ENCODE measurements at places on chromosomes 12 and 14.

- DNase-seq, result no peak
Measured at GRCh38 chr12:10861366-10861765, 12.1 kb upstream of the PRR4 start.

DNA sequence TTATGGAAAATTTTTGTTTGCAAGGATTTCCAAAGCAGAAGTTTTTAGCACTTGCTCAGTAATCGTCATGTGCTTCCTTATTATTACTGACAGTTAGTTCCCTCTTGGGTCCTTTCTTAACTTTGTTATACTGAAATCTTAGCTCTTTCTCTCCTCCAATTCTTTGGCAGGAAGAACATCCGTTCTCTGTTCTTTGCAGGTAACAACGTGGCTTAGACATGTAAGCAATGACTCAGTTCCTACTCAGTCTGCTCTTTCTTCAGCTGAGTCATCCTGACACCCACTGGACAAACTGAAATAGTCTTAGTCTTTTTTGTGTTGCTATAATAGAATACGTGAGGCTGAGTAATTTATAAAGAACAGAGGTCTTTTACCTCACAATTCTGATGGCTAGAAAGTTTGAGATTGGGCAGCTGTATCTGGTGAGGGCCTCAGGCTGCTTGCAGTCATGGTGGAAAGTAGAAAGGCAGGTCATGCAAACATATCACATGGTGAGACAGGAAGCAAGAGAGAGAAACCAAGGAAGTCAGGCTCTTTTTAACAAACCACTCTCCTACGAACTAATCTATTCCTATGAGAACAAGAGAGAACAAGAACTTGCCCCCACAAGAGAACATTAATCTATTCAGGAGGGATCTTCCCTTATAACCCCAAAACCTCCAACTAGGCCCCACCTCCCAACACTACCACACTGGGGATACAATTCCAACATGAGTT lies 49.2 kb downstream of the TESPA1 start:
- peak; percentile 28 for DNase-seq

DNA sequence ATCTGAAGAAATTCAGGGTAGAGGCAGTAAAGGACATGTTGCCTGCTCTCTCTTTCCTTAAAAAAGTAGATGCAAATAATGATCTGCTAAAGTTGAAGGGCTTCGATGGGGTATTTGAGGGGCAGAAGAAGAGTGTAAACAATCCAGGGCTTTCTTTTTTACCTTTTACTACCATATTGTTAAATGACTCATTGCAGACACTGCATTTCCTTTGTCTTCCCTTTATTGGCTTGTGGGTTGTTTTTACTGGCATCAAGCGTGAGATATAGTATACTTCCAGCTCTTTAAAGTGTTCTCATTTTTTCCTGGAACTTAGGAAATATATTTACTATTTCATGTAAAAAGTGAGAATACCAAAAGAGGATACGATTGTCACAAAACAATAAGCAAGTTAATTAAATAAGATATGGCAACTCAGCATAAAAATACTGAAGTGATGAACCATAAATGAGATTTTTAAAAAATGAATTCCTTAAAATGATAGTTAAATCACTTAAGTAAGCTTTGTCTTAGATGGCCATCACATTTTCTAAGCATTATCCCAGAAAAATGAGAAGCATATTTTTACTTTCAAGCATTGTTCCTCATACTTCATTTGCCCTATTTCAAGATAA lies 72.3 kb upstream of the KRAS start:
- DNase-seq, result no peak

DNA sequence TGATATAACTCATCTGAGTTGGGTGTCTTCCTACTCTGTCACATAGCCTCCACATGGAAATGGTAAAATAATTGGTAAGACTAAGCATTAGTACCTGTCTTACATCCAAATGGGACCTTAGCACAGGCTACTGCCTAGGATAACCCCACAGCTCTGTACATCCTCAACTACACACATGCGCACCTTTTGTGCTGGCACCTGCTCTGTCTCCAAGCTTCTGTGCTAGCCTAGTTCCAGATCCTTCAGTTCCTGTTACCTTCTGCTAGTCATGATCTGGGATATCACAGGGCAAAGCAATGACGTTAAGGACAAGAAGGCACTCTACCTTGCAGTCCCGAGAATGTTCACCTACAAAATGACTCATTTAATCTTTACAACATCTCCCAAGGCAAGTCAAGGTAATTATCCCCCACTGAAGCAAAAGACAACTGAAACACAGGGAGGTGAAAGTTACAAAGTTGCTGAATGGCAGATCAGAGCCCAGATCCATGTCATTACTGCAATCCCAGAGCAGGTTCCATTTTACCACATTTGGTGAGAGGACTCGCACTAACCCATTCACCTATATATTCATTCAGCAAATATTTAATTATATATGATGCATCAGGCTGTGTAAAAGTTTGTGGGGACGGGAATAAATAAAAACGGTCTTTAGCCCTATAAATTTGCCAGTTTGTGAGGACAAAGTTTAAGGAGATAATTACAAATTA lies 61.7 kb downstream of the PPM1H start:
- no peak for DNase-seq

GRCh38 chr12:92035477-92035876 lies 110.2 kb downstream of the BTG1 start:
- no peak for DNase-seq

All from activated gamma-delta T cell treated with Interleukin-2 at 50 U/mL for 16 hours (primary cell).